ENCODE measurements at places on chromosomes 3 and 15.

GRCh38 chr3:138356730-138357405 lies 8.5 kb downstream of the MRAS start:
- DNase-seq, result no peak

DNA sequence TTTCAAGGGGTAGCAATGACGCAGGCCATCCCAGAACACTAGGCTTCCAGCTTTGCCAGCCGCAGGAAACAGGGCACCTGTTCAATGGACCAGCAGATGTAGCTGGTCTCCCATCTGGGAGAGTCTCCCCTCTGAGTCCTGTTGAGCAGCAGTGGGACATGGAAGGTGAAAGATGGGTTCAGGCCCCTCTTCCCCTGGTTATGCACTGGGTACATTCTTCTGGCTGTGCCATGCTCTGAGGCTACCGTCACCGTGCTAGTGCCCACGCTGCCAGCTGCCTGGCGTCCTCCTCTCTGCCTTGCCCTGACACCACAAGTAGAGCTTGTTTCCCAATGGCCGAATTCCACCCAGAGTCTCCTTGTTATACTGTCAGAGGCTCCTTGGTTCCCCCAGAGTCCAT lies 63.1 kb downstream of the TLE3 start:
- DNase-seq, result no peak

DNA sequence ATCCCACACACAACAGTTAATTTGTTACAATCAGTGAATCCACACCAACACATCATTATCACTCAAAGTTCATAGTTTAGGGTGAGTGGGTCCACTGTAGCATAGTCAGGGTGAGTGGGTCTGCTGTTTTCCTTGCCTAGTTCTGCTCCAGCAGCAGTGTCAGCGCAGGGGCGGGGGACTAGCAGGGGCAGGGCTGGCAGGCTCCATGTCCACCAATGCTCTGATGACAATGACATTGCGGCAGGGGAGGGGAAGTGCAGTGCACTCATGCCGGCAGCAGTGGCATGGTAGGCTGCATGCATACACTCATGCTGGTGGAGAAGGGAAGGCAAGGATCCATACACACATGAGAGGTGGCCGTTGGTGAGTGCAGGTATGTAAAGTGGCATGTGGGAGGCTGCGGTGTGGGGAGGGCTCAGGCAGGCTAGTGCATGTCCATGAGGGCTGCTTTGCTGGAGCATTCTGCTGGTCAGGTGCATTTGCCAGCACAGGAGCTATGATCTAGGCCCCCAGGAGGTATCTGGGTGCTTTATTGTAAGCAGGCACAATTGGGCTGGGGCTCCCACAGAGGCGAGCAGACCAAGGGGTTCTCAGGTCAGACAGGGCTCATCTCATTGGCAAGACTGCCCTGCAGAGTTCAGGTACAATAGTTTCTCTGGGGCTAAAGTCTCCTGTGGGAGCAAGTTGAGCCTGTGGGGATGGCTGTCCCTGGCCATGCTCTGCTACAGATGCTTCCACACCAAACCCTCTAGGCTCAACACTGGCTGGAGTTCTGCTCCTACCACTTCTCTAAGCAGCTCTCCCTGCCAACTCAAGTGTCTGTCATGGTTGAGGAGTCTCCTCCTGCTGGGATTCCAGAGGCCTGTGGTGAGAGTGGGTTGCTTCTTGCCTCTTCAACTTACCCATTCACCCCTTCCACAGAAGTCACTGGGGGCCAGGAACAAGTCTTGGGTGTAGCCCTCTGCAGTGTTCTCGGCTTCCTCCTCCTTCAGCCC lies 81.3 kb downstream of the KCNAB1 start:
- DNase-seq, result no peak

DNA sequence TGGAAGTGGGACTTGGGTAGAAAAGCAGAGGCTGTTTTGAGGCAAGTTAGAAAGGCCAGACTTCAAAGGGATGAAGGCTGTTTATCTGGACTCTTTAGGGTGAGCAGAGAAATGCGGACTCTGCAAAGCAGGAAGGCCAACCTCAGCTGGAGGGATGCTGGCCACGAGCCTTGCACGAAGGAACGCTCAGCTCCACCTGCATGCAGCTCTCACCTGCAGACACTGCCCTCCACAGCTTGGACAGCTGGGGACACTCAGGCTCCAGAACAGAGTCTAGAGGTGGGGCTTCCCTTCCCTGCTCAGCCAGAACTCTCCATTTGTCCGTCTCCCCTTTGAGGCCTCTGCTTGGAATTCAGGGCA lies 229.7 kb downstream of the ADAMTS17 start:
- DNase-seq, result no peak

DNA sequence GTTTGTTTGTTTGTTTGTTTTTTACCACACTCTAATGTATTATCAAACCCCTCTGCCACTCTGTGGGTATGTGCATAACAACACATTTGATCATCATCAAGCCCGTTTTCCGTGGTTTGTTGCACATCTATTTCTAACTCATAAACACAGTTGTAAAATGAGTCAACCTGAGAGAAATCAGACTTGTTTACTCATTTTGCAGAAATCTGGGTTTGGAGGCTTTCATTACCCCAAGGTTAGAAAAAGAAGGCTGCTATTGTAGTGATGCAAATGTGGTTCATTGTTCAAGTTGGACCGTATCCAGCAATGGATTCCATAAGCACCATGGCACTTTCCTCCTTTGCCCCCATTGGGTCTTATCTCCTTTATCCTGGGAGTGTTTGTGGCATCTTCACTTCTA lies 353.2 kb upstream of the SOX2 start:
- no peak for DNase-seq

- DNase-seq, result no peak
Observed at GRCh38 chr3:32398531-32398930, 6.9 kb downstream of the CMTM7 start.

GRCh38 chr3:64717872-64718613 lies 30.2 kb upstream of the ADAMTS9 start:
- DNase-seq, result no peak

DNA sequence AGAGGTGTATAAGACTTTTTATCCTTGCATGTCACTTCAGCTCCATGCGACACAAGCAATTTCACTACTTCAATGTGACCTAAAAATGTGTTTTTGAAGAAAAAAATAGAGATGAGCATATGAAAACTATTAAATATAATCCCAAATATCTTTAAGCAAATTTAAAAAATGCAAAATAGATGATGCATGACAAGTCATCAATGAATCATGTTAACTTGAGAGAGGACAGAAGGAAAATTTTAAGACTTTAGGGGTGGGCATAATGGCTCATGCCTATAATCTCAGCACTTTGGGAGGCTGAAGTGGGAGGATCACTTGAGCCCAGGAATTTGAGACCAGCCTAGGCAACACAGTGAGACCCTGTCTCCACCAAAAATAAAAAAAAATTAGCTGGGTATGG lies 73.3 kb downstream of the ANKRD28 start:
- no peak for DNase-seq

Data from H7 (cell line).